ENCODE measurements at places on chromosomes 12 and 14.

DNA sequence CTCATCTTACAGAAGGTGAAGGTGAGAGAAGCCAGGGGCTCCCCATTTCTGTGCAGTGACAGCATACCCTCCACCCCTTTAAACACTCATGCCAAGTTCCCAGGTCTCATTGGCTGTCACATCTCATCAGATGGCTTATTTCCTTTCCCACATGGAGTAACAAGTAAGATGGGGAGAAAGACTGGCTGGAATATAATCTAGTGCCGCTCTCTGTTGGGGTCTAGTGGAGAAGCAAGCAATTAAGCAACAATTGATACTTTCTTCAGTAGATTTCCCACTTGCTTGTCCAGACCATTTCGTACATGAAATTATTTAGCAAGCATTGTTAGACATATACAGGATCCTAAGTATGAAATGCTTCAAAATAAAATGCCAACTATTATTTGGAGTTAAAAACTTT lies 92.2 kb downstream of the SLC5A8 start:
- no peak for DNase-seq

DNA sequence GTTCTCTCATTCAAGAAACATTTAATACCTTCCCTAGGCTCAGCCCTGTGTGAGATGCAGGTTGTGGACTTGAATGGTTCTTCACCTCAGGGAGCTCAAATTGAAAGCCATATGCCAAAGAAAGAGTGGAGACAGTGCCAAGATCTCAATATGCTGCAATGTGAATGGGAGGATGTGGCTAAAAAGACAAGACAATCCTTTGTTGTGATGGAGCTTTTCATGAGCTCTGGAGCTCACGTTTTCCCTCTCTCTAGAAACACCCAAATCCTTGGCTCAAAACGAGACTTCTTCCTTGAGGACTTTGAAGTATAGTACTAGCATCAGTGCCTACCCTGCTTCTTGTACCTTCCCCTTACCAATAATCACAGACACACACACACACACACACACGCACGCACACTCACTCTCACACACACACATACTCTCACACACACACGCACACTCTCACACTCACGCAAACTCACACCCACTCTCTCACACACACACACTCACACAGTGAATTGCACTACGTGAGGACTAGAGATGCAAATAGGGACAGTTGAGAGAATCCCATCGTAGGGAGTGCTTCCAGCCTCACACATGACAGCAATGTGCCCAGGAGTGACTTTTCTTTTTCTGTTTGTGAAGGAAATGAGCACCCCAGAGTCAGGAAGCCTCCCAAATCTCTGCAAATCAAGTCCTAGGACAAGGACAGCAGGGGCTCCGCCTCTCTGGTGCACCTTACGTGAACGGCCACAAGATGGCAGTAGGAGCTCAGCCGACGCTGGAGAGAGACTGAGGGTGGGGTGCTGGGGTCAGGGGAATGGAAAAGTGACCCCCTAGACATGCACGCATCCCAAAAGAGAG lies 231.4 kb downstream of the PCNX1 start:
- peak; percentile 49 for DNase-seq

- DNase-seq, result no peak
Observed at GRCh38 chr14:54712465-54713200, 145.7 kb downstream of the SAMD4A start.

DNA sequence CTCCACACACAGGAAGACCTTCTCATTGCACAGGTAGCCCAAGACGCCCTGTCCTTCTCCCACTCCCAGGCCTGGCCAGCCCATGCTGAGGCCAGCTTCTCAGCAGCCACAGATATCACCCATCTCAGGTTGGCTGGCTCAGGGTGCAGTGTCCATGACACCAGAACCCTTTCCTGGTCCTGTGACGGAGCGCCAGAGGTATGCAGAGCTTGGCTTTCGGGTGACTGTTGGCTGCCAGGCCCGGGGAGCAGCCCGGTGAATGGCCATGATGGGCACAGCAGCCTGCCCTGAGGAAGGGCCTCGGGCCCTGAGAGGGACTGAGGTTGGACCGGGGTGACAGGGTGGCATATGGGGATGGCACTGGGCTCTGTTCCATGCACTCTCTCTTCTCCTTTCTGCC lies 173.4 kb downstream of the TSPAN9 start:
- DNase-seq, result no peak

- no peak for DNase-seq
Observed at GRCh38 chr12:107845980-107846659, 71.6 kb downstream of the ASCL4 start.

GRCh38 chr12:77070800-77071449 lies 5.6 kb upstream of the E2F7 start:
- no peak for DNase-seq

DNA sequence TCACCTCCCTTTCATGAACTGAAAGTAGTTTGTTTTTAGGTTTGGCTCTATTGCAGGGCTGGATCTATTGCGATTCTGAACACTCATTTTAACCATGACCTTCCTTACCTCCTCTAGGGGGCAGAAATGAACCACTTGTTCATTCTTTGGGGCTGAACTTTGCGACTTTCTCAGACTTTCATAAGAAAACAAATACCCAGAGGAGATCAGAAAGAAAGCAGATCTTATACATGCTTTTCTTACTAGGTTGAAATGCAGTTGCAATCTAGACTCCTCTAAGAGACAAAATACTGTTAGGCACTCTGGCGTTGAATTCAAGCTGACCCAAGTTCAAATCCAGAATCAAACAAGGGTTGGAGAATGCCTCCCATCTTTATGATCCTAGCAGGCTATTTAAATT lies 32.6 kb upstream of the PLEKHG3 start:
- no peak for DNase-seq

GRCh38 chr14:21534576-21534975 lies 8.4 kb upstream of the SALL2 start:
- DNase-seq, result no peak

DNA sequence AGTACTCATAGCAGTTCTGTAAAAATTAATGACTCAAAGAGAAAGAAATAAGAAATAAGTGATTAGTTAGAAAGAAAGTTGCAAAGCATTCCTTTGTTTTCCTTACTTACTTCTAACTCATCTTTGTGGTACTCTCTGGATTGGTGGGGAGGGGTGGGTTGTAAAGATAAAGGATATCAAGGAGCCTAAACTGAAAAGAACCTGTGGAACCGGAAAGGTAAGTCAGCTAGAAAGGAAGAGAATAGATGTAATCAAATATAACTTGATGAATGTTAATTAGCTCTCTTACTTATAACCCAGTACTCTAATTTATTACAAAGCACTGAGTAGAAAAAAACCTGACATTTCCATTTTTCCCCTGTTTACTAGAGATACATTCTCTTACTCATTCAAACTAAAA lies 37.5 kb upstream of the KRR1 start:
- no peak for DNase-seq

DNA sequence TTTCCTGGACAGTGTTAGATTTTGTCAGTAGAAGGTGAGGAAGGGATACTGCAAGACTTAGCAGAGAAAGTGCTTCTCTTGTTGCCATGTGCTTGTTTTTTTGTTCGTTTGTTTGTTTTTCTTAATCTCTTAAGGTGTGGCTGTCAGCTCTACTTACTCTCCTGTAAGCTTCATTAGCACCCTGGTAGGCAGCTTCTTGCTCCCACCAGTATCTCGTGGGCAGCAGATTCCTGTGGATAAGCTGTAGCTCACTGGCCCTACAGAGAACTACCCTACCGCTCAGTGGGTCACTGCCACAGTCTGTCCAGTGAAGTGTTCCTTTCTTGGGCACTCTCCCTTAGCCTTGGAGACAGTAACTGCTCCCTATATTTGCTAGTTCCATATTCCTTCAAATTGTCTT lies 30.1 kb downstream of the VRK1 start:
- DNase-seq, result no peak

Measured in stimulated activated CD4-positive, alpha-beta T cell treated with anti-CD3 and anti-CD28 coated beads, Interleukin-1b, Interleukin-23, amount 100 ng/mL, for 24 hours (primary cell).